ENCODE measurements at places on chromosomes 3 and 15.

DNA sequence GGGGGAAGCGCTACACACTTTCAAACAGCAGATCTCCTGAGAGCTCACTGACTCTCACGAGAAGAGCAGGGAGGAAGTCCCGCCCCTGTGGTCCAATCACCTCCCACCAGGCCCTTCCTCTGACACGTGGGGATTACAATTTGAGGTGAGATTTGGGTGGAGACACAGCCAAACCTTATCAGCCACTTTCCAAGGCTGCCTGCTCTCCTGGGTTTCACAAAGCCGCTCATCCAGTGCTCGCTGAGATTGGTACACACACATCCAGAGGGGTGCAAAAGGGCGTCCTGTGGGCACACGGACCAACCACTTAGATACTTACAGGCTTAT, 23.1 kb downstream of the XXYLT1 start:
- no peak for DNase-seq

DNA sequence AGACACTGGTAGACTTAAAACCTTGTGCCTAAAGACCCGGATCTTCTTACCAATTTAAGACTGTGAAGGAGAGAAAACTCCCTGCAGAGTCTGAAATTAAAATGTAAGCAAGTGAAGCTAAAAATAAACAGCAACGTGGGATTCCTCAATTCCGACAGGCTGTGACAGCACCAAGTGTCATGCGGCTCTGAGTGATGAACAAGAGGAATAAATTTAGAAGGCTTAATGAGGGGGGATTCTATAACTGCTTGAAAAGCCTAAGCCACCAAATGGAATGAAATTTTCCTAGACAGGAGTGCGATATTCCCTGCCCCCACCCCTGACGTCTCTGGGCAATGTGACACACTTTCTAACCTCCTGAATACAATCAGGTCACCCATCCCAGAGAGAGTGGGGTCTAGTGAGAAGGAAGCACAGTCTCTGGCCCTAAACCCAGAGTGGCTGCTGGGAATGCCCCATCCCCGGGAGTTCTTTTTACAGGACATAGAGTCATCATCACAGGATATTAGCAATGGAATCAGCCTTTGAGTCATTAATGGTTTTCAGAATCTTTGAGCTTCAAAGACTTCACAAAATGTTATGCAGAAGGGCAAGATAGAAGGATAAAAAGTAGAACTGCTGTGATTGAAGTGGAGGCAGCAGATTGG, 114.3 kb downstream of the EDEM1 start:
- no peak for DNase-seq

- DNase-seq, result no peak
Observed at GRCh38 chr15:39438260-39438659, 142.6 kb upstream of the THBS1 start.

GRCh38 chr15:39281094-39281493, 299.8 kb upstream of the THBS1 start:
- no peak for DNase-seq

DNA sequence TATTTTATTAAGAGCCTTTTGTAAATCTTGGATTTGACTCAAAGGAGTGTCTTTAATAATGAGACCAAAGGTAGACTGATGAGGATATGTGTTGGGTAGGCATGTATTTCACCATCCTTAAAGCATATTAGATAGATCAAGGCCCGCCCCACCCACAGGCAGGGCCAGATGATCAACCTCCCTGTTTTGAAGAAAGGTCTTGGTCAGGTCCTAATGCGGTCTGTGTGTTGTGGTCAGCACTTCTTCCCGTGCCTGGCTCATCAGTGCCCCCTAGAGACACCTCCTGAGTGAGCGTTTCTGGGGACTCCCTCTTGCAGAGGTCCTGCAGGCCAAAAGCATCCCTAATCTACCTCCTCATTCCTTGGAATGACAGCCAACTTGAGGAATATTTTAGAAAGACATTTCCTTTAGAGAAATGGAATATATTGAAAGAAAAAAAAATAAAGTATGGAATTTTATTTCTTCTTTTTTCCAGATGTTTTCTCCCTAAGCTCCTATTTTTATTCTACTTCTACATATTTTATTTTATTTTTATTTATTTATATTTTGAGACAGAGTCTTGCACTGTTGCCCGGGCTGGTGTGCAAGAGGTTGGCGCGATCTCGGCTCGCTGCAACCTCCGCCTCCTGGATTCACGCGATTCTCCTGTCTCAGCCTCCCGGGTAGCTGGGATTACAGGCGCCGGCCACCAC, 6.0 kb downstream of the TM4SF4 start:
- DNase-seq, result no peak

DNA sequence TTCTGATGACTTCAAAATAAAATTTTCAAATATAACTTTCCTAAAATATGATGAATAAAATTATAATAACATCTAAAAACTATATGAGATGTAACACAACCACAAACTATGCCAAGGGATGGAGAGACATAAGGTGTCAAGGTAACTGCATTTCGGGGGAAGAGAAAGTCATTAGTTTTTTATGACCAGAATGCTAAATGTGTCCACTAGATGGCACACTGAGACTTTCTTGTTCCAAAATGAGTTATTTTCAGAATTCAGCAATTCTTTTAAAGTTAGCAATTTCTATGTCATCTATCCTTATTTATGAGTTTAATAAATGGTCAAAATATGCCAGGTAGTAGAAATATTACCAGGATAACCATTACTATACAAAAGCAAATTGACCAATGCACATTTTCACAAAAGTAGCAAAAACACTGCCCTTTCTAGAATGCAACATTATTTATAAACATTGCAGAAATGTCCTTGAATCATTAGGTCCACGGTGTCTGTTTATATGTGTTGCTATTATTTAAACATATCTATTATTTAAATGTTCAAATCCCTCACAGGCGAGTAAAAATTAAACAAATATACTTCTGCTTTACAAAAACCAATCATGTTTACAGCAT, 374.2 kb downstream of the PLCL2 start:
- DNase-seq, result no peak

DNA sequence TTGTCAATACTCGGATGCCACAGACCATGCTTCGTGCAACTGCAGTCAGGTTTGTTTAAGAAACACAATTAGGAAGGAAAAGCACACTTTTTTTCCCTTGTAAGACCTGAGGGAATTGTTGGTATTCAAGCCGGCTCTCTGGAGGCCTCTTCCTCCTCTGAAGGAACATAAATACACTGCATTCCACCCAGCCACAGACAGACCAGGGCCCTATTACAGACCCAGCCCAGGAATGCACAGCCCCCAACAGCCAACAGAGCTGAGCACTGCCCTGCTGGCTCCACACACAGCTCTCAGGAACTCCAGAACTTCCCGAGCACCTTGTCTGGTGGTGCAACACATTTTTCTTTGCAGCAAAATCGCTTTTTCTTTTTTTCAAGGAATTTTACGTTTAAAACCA, 488.7 kb upstream of the PROK2 start:
- DNase-seq, result no peak

- no peak for DNase-seq
Observed at GRCh38 chr3:54240-54639, 142.3 kb upstream of the CHL1 start.

GRCh38 chr15:52682781-52683180, 3.6 kb upstream of the ATOSA start:
- no peak for DNase-seq

DNA sequence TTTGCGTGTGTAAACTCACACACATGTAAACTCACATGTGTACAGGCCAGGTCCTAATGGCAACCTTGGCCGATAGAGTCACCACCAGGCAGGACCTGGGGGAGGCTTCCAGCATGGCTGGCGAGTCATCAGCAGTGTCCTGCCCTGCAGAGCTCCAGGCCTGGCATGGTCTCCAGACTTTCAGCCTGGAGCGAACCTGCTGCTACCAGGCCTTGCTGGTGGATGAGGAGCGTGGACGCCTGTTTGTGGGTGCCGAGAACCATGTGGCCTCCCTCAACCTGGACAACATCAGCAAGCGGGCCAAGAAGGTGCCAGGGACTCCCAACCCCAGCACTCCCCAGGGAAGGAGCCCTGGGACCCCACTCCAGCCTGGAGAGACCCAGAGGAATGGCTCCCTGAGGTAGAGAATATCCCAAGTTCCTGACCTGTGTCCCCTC, 1.0 kb downstream of the SEMA3B start:
- DNase-seq, result no peak

DNA sequence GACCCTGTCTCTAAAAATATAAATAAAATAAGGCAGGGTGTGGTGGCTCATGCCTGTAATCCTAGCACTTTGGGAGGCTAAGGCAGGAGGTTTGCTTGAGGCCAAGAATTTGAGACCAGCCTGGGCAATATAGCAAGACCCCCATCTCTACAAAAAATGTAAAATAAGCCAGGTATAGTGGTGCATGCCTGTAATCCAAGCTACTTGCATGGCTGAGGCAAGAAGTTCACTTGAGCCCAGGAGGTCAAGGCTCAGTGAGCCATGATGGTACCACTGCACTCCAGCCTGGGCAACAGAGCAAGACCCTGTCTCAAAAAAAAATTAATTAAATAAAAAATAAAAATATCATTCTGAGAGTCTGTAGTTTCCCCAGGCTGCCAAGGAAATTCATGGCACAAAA, 4.1 kb upstream of the JAGN1 start:
- DNase-seq, result no peak

- no peak for DNase-seq
Observed at GRCh38 chr3:173936316-173936715, 538.8 kb downstream of the NLGN1 start.

DNA sequence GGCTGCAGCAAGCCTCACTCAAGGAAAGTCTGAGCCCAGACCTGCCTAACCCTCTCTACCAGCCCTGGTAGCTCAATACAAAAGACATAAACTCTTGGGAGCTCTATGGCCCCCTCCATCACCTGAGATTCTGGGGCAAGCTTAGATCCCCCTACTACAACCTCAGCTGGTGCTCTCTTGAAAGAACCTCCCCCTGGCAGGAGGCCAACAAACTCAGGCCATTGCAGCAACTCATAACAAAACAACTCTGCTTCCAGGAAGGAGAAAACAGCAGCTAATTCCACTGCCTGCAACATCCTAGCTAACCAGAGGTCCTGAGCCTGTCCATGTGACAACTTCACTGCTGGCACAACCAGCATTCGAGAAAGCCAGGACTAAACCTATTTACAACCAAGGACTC, 169.2 kb downstream of the ROBO1 start:
- DNase-seq, result no peak

GRCh38 chr3:113179235-113179824, 32.0 kb upstream of the BOC start:
- no peak for DNase-seq

- DNase-seq, result no peak
Observed at GRCh38 chr15:91849749-91850161, 3.8 kb upstream of the SLCO3A1 start.

GRCh38 chr3:151918253-151919029, 45.0 kb downstream of the SUCNR1 start:
- no peak for DNase-seq

DNA sequence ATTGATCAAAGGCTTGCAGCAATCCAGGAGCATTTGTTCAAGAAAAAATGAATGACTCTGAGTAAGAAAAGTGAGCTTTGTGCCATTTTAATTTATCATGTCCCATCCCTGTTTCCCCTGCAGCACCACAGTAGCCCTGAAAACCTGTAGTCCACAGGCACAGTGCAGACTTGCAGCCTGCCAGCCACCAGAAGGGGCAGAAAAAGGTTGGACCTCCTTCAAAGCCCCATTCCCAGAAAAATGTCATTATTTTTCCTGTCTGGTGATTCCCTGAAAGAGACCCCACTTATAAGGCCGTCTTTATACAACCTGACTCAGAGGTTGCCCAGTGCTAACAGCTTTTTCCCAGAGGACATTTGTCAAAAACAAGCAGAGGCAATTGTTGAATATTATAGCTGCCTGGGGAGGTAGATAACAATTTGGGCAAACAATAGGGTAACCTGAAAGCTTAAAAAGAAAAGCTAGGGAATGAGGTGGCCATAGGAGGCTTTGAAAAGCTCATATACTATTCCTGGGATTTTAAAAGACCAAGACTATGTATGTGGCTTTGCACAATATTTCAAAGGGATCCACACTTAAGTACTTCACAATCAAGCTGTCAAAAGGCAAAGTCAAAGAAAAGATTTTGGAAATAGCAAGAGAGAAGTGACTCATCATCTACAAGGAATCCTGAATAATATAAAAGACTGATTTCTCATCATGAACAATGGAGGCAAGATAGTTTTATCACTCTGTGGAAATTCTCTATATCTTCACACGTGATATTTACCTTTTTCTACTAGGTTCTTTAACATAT, 136.8 kb upstream of the PLXNA1 start:
- no peak for DNase-seq

DNA sequence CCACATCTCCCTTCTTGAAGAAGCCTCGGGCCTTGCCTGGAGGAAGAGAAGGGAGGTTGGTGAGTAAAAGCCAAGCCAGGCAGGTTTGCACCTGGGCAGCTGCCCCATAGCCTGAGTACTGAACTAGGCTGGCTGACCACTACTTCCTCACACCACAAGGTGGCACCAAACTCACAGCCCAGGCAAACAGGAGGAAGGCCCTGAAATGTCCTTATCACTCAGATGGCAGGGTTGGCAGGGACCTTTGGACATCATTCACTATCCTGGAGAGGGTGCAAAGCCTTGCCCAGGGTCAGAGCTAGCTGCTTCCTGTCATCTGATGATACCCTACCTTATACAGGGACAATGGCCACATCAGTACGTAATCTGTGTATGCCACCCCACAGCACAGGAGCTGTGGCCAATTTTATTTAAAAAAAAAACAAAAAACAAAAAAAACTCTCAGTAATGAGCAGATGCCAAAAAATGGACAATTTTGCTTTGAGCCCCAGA, 2.2 kb upstream of the GRAMD2A start:
- peak; percentile 52 for DNase-seq

GRCh38 chr3:122679882-122680474, 661 bp upstream of the PARP14 start:
- no peak for DNase-seq

DNA sequence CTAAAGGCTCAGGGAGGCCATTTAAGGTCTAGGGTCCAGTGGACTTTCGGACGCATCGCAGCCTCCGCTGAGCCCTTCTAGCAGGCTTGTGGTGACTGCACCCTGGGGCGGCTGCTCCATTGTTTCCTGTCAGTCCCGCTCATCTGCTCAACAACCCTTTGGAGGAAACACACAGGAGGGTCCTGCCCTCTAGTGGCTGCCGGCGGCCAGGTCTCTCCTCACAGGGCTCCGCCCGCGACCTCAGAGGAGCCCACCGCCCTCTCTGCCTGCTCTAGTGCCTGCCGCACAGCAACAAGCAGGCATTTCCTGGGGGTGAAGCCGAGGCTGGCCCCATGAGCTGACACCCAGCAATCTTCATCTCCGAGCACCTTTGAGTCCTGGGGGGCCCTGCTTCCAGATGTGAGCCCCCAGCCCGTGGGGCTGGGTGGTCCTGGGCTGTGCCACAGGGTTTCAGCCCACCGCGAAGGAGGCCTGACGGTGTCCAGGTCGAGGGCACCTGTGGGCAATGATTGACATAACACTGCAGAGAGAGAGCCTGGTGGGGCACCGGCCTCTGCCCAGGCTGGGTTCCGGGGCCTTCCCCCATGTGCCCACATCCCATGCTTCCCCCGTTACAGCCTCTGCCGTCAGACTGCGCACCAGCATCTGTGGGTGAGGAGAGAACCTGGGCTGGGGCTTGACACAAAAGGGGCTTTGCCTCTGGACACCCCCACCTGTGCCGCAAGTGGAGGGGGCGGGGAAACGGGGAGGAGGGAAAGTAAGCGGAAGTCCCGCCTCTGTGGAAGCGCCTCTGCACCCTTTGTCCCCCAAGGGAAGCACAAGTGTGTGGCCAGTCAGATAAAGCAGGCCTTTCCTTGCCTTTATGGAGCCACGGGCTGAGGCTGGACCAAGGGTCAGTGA, 27.0 kb upstream of the SFMBT1 start:
- peak; percentile 35 for DNase-seq
